ENCODE measurements at places on chromosomes 5 and 9.

- no peak for DNase-seq
These were observed 73.7 kb downstream of the SPATA31D1 start for GRCh38 chr9:82062245-82062644.

DNA sequence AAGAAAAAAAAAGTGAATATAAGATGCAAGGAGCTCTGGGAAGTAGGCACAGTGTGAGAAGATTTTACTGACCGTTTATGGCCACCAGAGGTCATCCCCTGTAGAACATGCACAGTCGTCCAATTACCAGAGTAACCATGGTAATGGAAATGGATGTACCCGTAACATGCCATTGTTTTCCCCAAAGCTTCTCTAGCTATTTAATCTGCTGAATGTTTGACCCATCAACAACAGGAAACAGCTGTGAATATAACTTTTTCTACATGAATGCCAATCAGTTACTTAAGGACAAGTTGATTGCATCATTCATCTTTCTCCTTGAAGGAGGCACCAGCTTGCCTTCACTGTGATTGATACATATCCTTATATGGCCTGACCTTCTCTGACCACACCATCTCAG lies 1967.0 kb upstream of the CDH9 start:
- DNase-seq: no peak

DNA sequence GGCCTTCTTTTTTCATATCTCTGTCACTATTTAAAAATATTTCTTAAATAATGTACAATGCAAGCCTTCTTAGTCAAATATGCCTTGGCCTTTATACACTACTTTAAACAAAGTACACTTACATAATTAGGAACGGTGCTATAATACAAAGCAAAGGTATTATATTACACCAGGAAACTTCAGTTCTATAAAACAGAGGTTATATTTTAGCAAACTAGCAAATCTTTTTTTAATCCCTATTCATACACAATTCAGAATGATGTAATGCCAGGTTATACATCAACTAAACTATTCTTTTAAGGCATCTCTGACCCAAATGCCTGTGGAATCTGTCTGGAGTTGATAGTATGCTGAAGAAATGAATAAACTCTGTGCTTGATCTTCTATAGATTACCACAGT lies 10.7 kb upstream of the LURAP1L start:
- DNase-seq: no peak

DNA sequence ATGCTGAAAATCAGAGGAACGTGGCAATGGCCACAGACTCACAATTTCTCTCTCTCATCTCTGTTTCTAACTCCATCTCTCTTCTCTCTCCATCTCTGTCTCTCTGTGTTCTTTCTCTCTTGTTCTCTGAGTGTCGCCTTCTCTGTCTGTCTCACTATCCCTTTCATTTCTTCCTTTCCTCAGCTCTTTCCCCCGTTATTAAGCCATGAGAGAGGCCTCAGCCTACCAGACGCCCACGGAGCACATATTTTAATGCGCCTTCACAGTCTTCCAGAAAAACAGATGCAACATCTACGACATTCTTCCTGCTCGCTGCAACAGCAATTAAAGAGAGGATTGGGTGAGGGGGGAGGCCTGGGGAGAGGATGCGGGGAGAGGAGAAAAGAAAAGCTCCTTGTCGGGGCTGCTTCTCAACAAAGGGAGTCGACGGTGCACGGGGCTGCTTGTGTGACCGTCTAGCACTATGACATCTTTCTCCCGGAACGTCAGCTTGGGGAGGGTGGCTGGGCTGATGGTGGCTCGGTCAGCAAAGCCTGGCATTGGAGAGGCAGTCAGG lies 37.7 kb upstream of the NEURL1B start:
- DNase-seq: no peak

DNA sequence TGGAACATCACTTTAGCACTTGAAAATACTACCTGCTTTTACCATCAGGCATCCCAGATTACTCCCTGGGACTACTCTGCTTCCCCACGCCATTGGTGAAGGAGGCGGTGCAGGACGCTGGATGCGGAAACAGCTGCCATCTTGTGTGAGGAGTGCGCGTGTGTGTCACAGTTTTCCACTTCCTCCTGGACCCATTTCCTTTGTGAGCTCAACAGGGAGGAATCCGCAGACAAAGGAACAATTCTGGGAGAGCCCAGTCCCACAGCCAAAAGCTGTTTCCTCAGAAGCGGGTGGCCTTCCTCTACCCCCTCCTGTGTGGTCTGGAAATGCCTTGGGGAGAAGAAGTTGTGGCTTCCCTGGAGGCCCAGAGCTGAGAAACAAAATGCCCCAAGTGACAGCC lies 16.8 kb downstream of the AFAP1L1 start:
- DNase-seq: no peak

GRCh38 chr5:8408258-8408657 lies 539.3 kb downstream of the MTRR start:
- DNase-seq: no peak

GRCh38 chr5:120241400-120241799 lies 222.7 kb upstream of the PRR16 start:
- DNase-seq: no peak

GRCh38 chr9:2725898-2726649 lies 8.8 kb downstream of the KCNV2 start:
- no peak for DNase-seq

GRCh38 chr5:53792338-53792737 lies 231.9 kb downstream of the NDUFS4 start:
- no peak for DNase-seq

DNA sequence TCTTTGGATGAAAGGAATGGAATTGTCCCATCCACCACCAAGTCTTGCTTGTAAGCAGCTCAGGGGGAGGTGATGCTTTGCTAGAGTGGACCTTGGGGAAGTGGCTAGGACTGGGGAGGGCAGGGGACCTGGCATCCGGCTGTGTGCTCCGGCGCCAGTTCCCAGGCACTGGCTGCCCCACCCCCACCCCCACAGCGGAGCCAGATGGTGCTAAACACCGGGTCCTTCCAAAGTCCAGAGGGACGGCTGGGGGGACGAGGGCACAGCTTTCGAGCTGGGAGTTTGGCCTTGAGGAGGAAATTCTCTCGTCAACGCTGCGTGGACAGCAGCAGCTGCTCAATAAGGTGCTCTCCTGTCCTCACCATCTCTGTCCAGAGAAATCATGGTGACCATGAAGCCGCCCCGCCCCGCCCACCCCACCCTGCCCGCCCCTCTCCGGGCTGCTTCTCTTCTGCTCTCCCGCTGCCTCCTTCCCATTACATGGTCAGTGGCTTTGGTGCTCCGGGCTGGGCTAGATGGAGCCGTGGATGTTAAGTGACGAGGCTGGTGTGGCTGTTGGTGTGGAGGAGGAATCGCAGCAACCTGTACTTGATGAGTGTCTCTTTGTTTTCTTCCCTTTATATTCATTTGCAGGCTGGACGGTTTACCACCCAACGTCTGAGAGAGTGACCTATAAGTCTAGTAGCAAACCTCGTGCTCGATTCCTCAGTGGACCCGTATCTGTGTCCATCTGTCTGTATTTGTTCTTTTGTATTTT lies 115.7 kb downstream of the WNK2 start:
- DNase-seq: no peak

- no peak for DNase-seq
These were observed 236.2 kb upstream of the RASEF start for GRCh38 chr9:83299094-83299493.

GRCh38 chr9:20526500-20527319 lies 95.6 kb downstream of the MLLT3 start:
- DNase-seq: no peak

DNA sequence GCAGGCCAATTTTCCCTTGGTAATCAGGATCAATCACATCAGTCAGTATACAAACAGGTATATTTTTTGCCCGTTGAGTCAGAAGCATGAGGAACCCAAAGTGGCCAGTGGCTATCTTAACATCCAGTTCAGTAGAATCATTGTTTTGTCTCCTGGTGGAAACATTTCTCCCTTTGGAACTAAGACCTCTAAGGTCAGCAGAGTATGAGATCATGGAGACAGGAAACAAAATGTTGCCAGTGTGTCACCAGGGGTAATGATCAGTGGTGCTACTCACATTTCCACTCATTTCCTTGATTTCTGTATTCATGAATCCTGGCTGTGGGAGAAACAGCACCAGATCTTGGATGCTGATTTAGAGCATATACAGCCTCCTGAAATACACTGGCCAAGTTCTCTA lies 553.0 kb downstream of the CSNK1G3 start:
- DNase-seq: no peak

GRCh38 chr5:170137694-170138214 lies 32.1 kb downstream of the FOXI1 start:
- no peak for DNase-seq

GRCh38 chr5:88885002-88885401 lies 2.0 kb upstream of the MEF2C start:
- DNase-seq: no peak

- peak; percentile 27 for DNase-seq
These were observed 10.7 kb upstream of the STK32A start for GRCh38 chr5:147223948-147224791.

DNA sequence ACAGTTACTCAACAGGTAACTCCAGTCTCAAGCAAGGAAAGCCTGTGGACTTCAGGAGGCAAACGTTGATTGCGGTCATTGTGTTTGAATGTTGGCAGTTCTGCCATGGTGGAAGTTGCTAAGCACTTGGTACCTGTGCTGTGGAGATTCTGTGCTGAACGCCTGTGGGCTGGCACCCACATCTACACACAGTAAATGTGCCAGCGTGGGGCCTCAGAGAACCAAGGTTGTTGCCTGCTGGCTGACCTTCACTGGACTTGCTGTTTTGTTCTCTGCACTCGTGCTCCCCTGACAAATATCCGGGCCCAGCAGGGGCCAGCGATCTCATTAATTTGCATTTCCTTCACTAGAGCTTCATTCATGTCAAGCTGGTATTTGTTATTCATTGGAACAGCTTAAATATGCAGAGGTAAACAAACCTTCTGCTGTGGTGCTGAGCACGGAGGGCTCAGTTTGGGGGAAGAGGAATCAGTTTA lies 141.8 kb downstream of the PRKACG start:
- no peak for DNase-seq

- DNase-seq: no peak
These were observed 20.5 kb downstream of the CSF1R start for GRCh38 chr5:150065886-150066285.

DNA sequence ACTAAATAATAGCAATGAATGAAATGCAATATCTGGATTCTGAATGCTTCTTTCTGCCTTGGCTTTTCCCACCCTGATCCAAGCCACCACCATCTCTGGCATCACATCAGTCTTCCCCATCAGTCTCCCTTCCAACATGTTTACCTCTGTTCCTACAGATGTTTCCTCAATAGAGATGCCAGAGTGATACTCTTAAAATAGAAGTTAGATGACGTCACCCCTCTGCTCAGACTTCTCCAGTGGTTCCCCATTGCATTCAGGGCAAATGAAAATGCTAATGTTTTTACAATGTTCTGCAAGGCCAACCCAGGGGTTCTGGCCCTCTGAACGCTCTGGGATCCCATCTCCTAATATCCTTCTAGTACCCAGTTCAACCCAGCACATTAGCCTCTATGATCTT lies 305.8 kb downstream of the TRIM32 start:
- DNase-seq: no peak

GRCh38 chr5:76608833-76609232 lies 14.4 kb downstream of the F2RL2 start:
- no peak for DNase-seq
